ENCODE measurements at places on chromosomes 2 and 18.

DNA sequence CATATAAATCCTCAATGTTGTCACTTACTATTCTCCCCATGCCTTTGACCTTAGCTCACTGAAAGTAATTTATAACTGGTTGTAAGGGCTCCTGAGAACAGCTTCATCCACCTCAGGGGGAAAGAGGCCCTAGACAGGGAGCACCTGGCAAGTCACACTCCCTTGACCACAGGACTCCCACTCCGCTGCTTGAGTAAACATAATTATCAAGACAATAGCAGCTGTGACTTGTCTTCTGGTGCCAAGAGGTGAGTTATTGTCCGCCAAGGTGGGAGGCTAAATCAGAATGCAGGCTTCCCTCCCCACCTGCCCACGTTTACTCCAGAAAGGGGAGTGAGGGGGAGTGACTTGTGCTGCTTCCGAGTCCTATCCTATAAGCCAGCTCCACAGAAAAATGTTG lies 230.6 kb upstream of the LRATD1 start:
- no peak for DNase-seq

DNA sequence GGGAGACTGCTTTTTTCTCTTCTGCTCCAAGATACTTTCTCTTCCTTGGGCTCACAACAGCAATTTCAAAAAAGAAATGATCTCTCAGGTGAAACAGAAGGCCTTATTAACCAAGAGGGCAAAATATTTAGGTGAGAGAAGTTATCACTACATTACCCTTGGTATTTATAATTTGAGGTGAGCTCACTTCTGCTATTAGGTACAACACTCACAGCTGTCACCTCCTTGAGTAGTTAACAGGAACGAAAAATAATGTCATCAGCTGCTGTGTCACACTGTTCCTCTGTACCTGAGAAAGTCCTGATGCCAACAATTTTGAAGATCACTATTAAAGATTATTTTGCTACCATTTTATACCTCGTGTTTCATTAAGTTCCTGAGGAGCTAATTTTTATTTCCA lies 205.0 kb downstream of the DLGAP1 start:
- DNase-seq: no peak

DNA sequence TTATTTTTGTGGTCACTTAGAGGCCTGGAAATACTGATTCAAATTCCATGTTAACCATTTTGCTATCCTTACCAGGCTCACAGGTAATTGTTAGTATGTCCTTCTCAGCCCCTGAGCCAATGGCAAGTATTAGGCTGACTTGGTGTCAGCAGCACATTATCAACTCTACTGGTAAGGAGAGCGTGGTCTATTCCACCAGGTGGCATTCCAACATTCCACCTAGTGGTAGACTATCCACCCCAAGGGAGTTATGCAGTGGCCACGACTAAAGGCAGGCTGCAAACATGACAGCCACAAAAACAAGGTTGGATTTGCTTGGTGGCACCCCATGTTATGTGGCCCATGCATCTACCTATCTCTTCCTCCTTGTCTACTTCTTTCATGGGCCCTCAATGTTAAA lies 31.8 kb upstream of the GCC2 start:
- peak; percentile 3 for DNase-seq

DNA sequence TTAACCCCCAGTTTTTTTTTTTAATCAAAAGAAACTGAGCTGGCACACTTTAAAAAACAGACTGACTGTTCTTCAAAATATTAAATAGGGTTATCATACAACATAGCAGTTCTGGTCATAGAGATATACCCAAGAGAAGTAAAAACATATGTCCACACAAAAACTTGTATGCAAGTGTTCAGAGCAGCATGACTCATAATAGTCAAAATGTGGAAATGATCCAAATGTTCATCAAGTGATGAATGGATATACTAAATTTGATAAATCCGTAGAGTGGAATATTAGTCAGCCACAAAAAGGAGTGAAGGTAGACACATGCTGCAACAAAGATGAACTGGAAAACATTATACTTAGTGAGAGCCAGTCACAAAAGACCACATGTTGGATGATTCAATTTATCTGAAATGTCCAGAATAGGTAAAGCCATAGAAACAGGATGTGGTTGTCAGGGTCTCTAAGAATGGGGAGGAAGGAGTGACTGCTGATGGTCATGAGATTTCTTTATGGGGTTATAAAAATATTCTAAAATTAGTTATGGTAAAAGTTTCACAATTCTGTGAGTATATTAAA lies 5.1 kb downstream of the SMIM21 start:
- no peak for DNase-seq

DNA sequence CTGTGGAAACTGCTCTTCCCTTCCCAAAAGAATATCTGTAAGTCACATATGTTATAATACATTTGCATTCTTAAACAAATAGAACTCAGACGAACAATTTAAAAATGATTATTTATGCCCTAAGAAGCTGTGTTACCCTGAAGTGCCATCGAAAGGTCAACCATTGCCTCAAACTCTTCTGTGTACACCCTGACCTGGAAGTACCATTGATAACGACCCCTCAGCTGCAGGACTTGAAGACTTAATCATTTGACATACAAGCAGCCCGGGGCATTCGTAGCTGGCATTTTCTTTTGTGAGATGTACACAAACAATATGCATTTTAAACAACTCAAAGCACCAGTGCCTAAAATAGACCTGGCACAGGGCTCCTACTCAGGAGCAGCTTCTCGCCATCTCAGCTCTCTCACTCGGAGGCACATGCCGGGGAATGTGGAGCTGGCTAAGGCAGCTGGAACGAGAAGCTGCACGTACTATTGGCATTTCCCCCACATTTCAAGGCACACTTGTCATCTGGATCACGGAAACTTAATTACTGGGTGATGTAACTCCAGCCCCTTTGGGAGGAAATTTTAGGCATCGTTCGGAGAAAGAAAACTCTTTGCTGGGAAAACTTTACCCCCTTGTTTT lies 170.0 kb upstream of the GALNT5 start:
- no peak for DNase-seq

- no peak for DNase-seq
These were observed 35.6 kb upstream of the FOSL2 start for GRCh38 chr2:28357055-28357454.

GRCh38 chr2:110114831-110115255 lies 779 bp downstream of the MALL start:
- DNase-seq: no peak

All from CD4-positive, alpha-beta T cell treated with Interleukin-17A for 1 hour (primary cell).